ENCODE measurements at places on chromosomes 5 and 9.

- no peak for DNase-seq
Observed at GRCh38 chr5:171612749-171613148, 172.9 kb upstream of the SMIM23 start.

DNA sequence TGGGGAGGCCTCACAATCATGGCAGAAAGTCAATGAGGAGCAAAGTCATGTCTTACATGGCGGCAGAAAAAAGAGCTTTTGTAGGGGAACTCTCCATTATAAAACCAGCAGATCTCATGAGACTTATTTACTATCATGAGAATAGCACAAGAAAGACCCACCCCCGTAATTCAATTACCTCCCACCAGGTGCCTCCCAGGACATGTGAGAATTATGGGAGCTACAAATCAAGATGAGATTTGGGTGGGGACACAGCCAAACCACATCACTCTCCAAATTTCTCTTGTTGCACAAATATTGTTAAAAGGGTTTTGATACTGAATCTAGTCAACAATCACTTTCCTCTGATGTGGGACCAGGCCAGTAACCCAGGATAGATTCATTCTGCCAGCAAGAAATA lies 1176.1 kb downstream of the CDH9 start:
- no peak for DNase-seq

- DNase-seq: no peak
Observed at GRCh38 chr5:10222326-10222725, 27.4 kb downstream of the ATPSCKMT start.

DNA sequence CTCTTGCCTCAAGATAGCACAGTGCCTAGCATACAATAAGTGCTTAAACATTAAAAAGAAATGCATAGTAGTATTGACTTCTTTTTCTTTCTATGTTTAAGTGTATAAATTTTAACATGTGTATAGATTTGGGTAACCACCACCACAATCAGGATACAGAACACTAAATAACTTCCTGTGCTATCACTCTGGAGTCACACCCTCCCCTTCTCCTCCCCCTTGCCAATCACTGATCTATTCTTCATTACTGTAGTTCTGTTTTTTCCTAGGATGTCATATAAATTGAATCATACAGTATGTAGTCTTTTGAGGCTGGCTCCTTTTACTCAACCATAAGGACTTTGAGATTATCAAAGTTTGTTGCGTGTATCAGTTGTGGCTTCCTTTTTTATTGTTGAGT lies 68.5 kb downstream of the OSTF1 start:
- no peak for DNase-seq

GRCh38 chr5:57956636-57957035 lies 474.0 kb upstream of the ACTBL2 start:
- no peak for DNase-seq

DNA sequence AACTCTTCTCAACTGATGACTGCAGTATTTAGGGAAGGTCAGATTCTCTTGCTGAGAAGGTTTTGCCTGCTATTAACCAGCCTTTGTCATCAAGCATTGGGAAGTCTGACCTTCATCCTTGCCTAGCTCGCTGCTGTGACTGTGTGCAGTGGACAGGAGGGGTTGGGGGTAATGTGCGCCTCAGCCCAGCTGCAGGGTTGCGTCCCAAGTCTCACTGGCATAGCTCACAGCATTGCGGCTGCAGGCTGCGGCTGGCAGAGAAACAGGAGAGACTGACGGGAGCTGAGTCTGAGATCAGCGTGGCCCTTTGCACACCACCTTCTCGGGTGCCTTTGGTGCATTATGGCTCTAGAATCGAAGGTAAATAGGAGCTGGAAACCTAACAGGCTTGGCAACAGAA lies 55.9 kb upstream of the NCS1 start:
- no peak for DNase-seq

DNA sequence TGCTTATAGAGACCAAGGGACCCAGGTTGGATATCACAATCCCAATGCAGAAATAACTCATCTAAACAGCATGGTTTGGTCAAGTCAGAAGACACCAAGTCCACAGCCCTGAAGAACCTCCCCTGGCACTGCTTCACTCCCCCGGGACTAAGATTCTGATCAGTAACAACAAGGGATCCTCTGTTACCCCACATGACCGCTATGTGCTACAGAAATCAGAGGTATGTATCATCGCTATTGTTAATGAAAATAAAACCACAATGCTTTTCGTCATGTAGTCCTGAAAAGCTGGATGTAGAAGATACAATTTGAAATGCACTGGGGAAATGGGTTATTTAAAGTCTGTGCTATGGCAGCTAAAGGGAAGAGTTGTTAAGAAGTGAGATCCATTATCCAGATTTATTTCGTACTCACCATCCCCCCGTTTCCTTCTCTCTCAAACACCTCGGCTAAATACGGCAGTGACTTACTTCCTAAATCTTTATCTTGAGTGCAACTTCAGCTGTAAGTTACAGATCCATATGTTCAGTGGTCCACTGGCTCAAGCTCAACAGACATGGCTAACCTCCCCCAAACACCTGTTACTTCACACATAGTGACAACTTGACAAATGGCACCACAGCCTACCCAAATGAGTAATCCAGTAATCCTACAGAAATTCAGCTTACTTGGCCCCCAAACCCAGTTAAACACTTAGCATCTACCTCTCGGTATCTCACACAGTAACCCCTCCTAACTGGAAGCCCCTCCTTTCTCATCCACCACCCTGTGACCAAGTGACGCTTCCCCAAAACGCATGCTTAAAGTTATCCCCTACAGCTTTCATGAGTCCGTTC lies 129.2 kb downstream of the MYO10 start:
- DNase-seq: no peak

- DNase-seq: no peak
Observed at GRCh38 chr9:101635473-101635872, 40.7 kb upstream of the PPP3R2 start.

DNA sequence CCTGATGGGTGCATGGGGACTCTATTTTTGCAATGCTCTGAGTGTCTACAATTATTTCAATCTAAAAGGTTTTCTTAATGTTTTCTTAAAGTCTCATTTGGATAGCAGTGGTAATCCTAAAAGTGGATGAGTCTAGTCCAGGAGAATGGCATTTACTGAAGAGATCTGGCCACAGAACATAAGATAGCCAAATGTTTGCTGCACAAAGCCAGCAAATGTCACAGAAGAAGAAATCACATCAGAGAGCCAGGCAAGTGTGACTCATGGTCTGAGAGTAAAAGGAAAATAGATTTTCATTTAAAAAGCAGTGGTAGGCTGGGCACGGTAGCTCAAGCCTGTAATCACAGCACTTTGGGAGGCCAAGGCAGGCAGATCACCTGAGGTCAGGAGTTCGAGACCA lies 352.7 kb upstream of the GRAMD2B start:
- DNase-seq: no peak
